Activated gamma-delta T cell treated with Interleukin-2 at 50 U/mL for 16 hours (primary cell): ENCODE measurements at places on chromosomes 7 and 10.

DNA sequence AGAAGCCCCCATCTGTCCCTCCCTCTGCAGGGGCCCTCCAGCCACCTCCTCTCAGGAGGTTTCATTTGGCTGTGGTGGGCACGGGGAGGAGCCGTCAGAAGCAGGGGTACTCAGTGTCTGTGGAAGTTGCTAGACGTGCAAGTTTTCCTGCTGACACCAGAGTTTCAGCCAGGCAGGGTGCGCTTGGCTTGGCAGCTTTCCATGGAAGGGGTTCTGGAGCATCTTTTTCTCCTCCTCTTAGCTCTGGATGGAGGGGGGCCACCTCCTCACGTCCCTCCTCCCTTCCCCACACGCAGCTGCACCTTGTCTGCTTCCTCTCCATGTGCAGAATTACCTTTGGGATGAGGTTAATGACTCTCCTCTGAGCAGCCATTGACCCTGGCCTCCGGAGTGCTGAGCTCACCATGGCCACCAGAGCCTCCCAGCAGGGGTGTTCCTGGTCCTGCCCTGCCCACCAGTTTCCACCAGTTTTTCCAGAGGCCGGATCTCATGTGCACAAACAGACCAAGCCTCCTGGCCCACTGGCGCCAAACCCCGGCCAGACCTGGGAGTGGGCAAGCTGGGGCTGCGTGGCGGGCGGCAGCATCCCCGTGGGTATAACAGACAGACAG lies 579.8 kb upstream of the FOXK1 start:
- DNase-seq, result no peak

DNA sequence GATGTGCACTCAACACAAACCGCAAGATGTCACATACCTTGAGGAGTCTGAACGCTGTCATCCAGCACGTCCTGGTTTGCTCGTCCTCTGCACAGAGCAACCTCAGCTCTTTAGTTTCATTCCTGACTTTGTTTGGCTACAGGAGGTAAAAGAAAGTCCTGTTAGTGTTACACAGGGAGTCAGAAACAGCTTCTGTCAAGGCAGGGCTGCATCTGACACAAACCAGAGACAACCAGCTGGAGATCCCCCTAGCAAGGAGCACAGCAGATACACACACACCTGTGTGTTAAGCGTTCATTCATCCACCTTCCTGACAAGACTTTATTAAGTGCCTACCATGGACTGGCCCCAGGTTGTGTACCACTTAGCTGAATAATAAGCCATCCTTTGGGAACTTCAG lies 47.5 kb upstream of the DDC start:
- DNase-seq, result no peak

DNA sequence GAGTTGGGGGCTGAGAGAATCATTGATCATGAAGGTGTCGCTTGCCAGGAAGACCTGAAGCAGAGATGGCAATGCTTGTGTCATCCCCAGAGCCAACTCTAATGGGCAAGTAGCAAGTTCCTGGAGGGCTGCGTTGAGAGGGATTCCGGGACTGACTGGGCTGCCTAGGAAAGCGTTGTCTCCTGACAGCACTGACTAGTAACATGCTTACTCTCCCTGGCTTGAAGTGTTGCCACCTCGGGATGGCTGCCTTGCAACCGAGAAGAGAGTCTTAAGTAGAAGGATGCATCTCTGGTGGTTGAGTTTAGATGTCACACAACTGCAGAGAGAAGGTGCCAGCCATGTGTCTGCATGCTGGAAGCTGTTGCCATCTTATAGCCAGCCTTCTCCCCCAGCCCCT lies 453.4 kb downstream of the PLXNA4 start:
- DNase-seq, result no peak

- DNase-seq, result no peak
These were observed 204.9 kb upstream of the RNF32 start for GRCh38 chr7:156435486-156436231.

DNA sequence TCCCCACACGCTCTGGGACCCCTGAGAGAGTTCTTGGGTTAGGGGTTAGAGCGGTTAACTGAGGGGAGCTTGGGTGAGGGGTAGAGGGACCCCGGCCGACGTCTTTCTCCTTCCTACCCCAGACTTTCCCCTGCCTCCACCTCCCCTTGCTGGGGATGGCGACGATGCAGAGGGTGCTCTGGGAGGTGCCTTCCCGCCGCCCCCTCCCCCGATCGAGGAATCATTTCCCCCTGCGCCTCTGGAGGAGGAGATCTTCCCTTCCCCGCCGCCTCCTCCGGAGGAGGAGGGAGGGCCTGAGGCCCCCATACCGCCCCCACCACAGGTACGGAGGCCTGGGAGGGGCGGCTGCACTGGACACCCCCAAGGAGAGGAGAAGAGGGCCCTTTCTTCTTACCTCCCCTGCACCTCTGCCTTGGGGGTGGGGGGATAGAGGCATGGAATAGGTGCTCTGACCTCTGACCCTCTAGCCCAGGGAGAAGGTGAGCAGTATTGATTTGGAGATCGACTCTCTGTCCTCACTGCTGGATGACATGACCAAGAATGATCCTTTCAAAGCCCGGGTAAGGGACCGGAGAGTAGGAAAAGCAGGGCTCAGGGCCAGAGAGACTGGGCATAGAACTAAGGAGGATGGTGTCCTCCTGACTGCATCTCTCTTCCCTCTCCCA lies 1.1 kb downstream of the ZYX start:
- no peak for DNase-seq

DNA sequence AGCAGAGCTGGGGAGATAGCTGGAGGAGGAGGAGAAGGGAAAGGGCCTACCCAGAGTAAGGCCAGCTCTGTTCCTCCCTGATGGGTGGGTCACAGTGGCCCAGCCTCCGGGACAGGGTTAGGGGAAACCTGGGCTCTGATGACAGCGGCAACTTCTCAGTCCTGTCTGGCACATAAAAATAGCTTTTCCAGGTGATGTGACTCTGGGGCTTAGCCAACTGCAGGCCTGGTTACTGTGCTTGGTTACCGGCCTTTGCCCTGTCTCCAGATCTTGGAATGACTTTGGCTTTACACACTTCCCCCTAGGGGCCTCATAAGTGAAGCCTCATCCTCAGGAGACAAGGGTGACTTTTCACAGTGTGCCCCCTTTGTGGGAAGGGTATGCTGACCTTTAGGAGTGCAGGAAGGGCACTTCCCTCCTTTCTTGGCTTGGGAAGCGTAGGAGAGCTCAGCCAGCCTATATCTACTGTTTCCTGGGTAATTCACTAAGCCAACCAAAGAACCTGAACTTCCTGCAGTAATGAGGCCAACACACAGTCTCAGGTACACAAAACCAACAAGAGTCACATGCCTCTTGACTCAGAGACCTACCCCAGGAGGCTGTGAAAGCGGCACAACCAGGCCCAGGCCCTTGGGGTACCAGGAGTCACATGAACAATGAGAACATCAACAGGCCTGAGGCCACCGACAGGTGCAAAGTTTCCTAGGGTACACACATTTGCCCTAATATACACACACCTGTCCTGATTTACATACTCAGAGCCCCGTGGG lies 11.7 kb upstream of the HILPDA start:
- no peak for DNase-seq

- DNase-seq, result peak; percentile 38
These were observed 46.3 kb upstream of the RNF216 start for GRCh38 chr7:5827755-5828154.

DNA sequence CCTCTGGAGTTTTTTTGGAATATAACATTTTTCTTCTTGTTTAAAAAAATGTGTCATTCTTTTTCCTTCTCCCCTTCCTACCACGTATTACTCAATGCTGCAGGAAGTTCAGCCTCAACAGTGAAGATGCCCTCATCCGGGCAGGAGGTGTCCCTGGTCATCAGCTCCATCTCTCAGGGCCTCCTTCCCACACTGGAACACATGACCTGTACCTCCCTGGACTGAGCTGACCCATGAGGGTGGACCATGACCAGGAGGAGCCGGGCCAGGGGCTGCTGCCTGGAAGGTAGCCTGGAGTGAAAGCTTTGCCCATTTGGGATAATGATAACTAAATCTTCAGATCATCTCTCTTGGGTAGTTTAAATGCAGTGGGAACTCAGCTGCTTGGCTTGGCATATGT lies 316.5 kb upstream of the ZMIZ1 start:
- DNase-seq, result no peak

DNA sequence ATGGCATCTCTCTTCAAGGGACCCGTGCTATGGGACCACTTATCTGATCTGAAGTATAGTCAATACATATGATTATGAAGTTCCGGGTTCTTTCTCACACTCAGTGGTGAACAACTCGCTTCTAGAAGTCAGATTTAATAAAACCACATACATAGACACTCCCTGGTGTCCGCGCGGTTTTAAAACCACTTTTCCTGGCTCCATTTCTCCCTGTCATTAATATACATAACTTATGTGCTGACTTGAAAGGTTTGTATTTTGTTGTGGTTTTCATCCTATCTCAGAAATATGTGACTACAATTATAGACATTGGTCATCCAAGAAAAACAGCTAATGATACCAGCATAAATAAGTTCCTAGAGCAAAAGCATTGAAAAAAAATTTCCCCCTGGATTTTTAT lies 34.0 kb downstream of the SVIL start:
- no peak for DNase-seq

DNA sequence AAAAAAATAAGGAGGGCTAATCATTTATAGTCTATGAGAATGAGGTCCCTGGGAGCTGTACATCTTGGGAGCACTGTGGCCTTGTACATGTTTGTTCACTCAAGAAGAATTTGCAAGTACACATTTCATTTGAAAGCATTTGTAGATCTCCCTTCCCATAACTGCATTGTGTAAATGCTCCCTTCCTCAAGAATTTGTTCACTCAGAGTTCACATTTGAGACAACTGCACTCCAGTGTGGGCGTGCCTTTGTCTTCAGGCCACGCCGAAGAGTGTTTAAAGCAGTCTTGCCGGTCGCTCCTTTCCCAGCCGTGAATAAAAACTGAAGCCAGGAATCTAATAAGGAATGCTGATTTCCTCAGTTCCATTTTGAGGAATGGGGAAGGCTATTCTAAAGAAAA lies 291.1 kb upstream of the LYZL1 start:
- DNase-seq, result no peak

DNA sequence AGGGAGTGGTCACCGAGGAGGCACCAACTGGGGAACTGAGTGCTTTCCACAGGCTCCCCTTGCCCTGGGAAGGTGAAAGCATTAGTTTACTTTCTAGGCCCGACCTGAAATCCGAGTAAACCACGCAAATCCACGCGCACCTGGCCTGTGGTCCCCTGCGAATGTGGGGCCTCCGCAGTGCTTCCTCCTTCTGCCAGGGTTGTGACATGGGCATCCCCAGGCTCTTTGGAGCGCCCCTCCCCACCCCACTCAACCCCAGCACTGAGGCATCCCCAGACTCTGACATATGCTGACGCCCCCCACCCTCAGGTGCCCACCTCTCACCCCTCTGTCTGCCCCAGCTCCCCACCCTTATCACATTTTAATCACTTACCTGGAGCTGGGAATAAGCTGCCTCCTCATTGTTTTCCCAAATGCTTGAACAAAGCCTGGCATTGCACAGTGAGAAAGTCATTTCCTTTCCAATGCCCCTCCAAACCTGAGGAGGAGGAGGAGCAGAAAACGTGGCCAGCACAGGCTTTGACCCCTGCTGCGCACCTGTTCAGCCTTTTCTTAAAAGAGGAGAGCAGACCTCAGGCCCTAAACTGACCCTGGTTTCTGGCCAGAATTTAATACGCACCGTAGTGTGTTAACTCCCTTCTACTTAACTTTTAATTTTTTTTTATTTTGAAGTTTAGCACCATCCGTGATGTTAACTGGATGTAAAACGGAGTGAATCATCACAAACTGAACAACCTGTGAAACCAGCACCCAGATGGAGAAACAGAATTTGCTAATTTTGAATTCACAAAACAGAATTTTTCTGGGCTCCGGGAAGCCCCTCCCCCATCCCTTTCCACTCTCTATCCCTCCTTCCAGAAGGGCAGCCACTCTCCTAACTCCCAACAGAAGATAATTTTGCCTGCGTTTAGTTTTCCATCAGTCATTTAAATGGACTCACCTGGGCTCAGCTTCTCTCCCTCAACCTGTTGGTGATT lies 129.4 kb downstream of the WDR11 start:
- no peak for DNase-seq
